Mesendoderm (in vitro differentiated cells): ENCODE measurements at places on chromosomes 7 and 10.

- no peaks in the 10 kb centered on the region for H3K4me1 ChIP-seq
- no peaks in the 10 kb centered on the region for H3K36me3 ChIP-seq
- no peak for DNase-seq
Measured at GRCh38 chr10:120076996-120077706, 184.6 kb downstream of the SEC23IP start.

DNA sequence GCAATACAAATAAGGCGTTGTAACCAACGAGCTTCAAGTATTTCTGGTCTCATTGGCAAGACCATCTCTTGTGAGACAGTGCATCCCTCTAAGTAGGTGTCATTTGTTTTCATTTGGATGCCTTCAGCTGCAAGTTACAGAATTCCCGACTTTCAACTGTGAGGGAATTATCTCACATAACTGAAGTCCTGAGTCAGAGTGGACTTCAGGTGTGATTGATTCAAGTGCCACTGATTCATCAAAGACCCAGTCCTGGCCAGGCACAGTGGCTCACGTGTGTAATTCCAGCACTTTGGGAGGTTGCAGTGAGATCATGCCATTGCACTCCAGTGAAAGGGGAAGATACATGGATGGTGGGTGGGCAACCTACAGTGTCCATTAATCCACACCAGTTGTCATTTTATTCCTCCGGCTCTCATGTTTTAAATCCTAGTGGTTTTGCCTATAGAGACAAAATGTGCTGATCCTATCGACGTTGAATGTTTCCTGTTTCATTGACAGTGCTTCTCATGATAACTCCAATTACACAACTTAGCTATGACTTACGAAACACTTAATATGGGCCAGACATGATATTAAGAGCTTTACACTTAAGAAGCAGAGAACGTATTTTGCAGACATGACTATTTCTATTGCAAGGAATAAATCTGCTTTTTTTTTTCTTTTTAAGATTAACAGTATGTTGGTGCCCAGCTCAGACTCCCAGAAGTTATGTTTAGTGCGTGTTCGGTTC lies 268.0 kb downstream of the FRMD4A start:
- DNase-seq: no peak
- H3K4me1 ChIP-seq: no peaks in the 10 kb centered on the region
- no peak overlapping the region for H3K27ac ChIP-seq

- H3K4me3 ChIP-seq: peak overlapping the region; percentile 85
- no peaks in the 10 kb centered on the region for H3K27me3 ChIP-seq
- peak; percentile 94 for DNase-seq
- peak overlapping the region; percentile 1 for H3K27ac ChIP-seq
- H3K4me1 ChIP-seq: peaks cover 5% of the 10 kb centered on the region
Measured at GRCh38 chr10:130109796-130110245, 809 bp downstream of the C10orf143 start.

- no peaks in the 10 kb centered on the region for H3K27me3 ChIP-seq
- DNase-seq: peak; percentile 89
- H3K4me1 ChIP-seq: peaks cover 15% of the 10 kb centered on the region
- no peak overlapping the region for H3K4me3 ChIP-seq
Measured at GRCh38 chr10:31707093-31708039, 221.3 kb downstream of the ARHGAP12 start.

- H3K4me1 ChIP-seq: no peaks in the 10 kb centered on the region
- H3K27me3 ChIP-seq: no peaks in the 10 kb centered on the region
- no peak overlapping the region for H3K4me3 ChIP-seq
- no peak for DNase-seq
Measured at GRCh38 chr10:107741971-107742370, 577.5 kb upstream of the SORCS1 start.

- no peaks in the 10 kb centered on the region for H3K27me3 ChIP-seq
- no peak overlapping the region for H3K27ac ChIP-seq
- no peak for DNase-seq
- no peaks in the 10 kb centered on the region for H3K4me1 ChIP-seq
Measured at GRCh38 chr7:75591467-75592255, 99.5 kb downstream of the SPDYE5 start.

DNA sequence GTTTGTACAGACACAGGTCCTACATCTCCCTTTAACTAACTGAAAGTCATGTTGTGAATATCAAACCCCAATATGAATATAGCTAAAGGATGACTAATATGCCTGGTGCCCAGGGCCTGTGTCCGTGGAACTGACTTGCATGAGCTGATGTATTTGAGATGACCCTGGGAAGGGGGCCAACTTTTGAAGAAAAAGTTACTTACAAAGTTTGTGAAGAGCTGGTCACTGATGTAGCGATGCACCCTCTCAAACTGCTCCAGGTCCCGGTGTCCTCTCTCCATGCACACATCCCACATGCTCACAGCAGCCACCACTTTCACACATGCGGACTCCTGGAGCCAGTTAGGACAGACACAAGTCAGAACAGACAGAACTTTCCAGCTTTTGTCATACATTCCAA lies 106.2 kb downstream of the ABCC2 start:
- H3K4me3 ChIP-seq: no peak overlapping the region
- no peak overlapping the region for H3K27ac ChIP-seq
- H3K27me3 ChIP-seq: no peaks in the 10 kb centered on the region
- DNase-seq: no peak
- H3K36me3 ChIP-seq: peaks cover 9% of the 10 kb centered on the region

DNA sequence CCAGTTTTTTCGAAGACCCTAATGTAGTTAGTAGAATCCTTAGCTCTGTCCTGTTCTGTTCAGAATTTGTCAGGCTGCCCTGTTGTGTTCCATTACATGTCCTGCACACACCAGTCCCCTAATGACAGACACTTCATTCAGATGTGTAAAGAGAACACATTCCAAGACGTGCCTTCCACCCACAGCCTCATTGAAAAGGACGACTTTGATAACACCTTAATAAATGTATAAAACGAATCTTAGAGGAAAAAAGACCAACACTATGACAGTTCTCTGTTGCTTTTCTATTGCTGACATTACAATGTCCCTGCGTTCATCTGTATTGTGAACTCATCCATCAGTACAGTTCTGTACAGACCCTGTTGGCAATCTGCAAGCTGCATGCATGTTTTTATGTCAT lies 3.5 kb downstream of the LRRTM3 start:
- no peak overlapping the region for H3K27ac ChIP-seq
- no peaks in the 10 kb centered on the region for H3K4me1 ChIP-seq
- H3K4me3 ChIP-seq: no peak overlapping the region
- peaks cover 9% of the 10 kb centered on the region for H3K27me3 ChIP-seq
- no peaks in the 10 kb centered on the region for H3K36me3 ChIP-seq
- DNase-seq: no peak

- no peak overlapping the region for H3K27ac ChIP-seq
- peaks cover 1% of the 10 kb centered on the region for H3K36me3 ChIP-seq
- no peaks in the 10 kb centered on the region for H3K4me1 ChIP-seq
- no peak for DNase-seq
- H3K27me3 ChIP-seq: no peaks in the 10 kb centered on the region
Measured at GRCh38 chr7:77661816-77662215, 34.4 kb upstream of the RSBN1L start.

DNA sequence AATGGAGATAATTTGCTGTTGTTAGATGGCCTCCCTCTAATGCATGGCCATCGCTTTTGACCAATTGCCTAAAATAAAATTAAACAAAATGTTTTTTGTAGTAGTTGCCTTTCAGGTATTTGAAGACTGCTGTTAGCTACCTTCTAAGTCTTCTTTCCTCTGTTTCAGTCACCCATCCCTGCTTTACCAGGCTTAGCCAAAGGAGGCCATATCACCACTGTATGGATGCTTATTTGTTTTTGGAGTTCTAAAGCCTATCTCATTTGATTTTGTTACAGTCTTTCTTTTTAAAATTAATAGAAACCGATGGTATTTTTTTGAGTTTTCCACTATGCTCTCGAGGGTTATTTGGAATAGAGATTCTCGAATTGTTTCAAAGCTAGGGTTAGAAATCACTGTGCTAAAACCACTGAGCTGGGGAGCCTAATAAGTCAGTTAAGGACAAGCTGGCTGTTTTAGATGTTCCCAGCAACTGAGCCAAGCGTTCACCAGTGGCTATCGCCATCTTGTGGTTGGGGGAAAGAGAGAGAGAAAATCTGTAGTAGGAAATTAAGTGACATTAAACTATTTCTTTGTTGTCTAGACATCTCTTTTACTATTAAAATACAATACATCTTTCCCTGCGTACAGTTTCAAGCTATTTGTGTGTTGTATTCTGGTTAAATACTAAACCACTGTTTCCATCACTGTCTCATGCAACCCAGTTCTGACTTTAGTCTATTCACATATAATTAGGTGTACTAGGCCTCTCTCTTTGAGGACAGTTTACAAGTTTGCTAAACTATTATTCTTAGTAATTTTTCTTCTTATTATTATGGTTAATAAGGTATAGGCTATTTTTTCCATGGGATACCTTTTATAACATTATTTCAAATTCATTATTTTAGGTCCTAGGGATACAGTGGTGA lies 52.2 kb downstream of the GPR158 start:
- DNase-seq: peak; percentile 72
- no peaks in the 10 kb centered on the region for H3K4me1 ChIP-seq
- no peaks in the 10 kb centered on the region for H3K27me3 ChIP-seq
- no peak overlapping the region for H3K27ac ChIP-seq
- no peak overlapping the region for H3K4me3 ChIP-seq

- no peaks in the 10 kb centered on the region for H3K36me3 ChIP-seq
- H3K27me3 ChIP-seq: no peaks in the 10 kb centered on the region
- H3K4me3 ChIP-seq: no peak overlapping the region
Measured at GRCh38 chr10:96626795-96627194, 40.0 kb upstream of the TM9SF3 start.

DNA sequence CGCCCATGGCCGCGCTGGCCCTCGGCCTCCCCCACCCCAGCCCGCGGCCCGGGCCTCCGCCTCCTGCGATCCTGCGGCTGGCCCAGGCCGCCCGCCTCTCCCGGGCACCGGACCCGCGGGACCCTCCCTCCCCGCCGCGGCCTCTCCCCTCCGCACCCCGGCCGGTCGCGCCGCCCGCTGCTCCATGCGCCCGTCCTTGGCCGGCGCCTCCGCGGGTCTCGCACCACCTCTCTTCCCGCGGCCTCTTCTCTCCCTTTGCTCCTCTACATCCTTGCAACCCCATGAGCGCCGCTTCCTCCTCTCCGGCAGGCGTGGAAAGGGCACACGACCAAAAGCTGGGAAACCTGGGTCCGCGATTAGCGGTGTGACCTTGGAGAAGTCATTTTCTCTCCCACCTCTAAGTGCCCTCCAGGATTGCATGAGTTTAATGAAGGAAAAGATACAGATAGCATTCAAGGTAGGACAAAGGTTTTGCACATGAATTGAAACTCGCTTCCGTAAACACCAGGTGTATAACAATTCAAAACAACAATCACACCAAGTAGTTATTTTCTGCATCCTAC lies 448 bp upstream of the SRPK2 start:
- no peaks in the 10 kb centered on the region for H3K27me3 ChIP-seq
- no peaks in the 10 kb centered on the region for H3K36me3 ChIP-seq
- DNase-seq: peak; percentile 77
- H3K27ac ChIP-seq: peak overlapping the region; percentile 59
- H3K4me1 ChIP-seq: no peaks in the 10 kb centered on the region

DNA sequence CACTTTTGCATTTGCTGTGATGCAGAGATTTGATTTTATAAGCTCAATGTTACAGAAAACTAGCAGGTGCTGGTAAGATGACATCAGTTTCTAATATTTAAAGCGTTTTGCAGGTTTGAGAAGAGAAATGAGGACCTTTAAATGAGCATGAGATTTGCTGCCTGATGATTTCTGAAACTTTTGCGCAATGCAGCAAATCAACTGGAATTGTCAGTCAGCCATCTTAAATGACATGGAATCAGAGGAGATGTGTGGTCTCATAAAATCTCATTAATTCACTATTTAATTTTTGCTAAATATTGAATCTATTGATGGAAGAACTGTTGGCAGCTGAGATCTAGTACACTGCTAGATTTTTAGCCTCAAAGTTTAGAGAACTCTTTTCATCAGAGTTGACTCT lies 3.9 kb downstream of the RBM17 start:
- no peak for DNase-seq
- H3K27ac ChIP-seq: no peak overlapping the region
- no peaks in the 10 kb centered on the region for H3K27me3 ChIP-seq
- no peak overlapping the region for H3K4me3 ChIP-seq
- H3K36me3 ChIP-seq: peaks cover 2% of the 10 kb centered on the region
- H3K4me1 ChIP-seq: peaks cover 5% of the 10 kb centered on the region

- H3K27me3 ChIP-seq: no peaks in the 10 kb centered on the region
- H3K4me3 ChIP-seq: no peak overlapping the region
- no peaks in the 10 kb centered on the region for H3K36me3 ChIP-seq
- H3K27ac ChIP-seq: no peak overlapping the region
- H3K4me1 ChIP-seq: no peaks in the 10 kb centered on the region
Measured at GRCh38 chr10:132057191-132057681, 8.5 kb upstream of the JAKMIP3 start.

DNA sequence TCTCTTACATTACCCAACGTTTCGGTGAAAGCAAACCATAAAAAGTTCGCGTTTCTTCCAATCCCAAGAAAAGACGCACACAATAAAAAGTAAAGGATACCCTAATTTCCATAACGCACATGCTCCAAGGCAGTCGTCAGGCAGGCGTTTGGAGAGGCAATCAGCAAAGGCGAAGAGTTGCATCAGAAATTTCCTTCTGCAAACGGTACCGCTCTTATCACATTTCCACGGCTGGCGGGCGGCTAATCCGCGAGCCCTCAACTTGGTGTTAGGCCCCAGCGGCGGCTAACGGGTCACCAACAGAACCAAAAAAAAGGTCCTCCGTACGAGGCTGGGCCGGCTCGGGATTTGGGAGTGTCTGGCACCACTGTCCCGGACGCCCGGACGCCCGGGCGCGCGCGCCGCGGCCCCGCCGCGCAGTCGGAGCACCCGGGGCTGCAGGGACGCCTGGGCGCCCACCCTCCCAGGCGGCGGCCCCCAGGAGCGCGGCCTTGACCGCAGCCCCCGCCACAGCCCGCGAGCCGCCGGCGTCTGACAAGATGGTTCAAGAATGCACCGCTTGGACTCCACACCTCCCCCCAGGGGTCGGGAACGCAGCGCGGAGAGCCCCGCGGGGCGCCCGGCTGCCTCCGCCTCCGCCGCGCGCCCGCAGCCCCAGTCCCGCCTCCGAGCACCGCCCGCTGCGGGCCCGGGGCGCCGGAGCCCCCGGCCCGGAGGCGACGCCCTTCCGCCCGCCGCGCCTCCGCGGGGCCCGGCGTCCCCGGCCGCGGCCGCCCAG lies 9.8 kb upstream of the GRB10 start:
- peak overlapping the region; percentile 93 for H3K27ac ChIP-seq
- DNase-seq: peak; percentile 77
- no peaks in the 10 kb centered on the region for H3K27me3 ChIP-seq
- H3K4me3 ChIP-seq: peak overlapping the region; percentile 79

- H3K36me3 ChIP-seq: no peaks in the 10 kb centered on the region
- no peak for DNase-seq
- no peaks in the 10 kb centered on the region for H3K27me3 ChIP-seq
- no peak overlapping the region for H3K4me3 ChIP-seq
- no peaks in the 10 kb centered on the region for H3K4me1 ChIP-seq
- no peak overlapping the region for H3K27ac ChIP-seq
Measured at GRCh38 chr10:42836771-42837468, 54.3 kb downstream of the BMS1 start.

DNA sequence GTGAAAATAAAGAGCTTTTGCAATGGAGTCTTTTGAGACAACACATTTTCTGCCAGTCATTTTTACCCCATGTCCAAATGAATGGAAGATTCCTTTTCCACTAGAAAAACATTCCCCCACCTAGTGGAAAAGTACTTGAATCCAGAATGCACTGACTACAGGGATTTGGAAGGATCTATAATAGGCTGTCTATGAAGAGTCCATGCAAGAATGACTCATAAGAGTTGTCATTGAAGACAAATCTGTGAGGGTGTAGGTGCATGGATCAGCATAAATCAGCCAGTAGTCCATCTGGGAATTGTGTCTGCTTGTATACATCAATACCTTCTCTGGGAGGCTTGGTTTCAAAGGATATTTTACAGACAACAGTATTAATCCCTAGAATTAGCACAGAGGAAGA lies 32.5 kb upstream of the TRUB1 start:
- no peaks in the 10 kb centered on the region for H3K4me1 ChIP-seq
- DNase-seq: no peak
- H3K4me3 ChIP-seq: no peak overlapping the region
- no peak overlapping the region for H3K27ac ChIP-seq
